ACHN (cell line): ENCODE measurements at places on chromosomes 5 and 9.

DNA sequence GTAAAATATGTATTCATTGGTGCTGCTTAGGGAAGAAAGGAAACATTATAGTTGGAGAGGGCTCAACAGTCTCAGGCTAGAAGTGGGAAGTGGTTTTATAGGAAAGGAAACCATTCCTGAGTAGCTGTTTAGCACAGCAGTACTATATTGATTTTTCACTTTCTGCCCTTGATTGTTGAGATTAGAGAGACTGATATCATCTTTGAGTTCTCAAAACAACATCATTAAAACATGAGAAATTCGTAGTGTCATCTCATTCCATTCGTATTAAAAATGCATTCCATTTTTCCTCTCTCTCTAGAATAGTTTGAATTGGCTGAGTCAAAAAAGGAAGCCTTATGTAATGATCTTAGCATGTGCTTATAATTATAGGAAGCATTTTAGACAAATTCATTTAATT is 14.1 kb downstream of the POLR3G start:
- no peak for DNase-seq

DNA sequence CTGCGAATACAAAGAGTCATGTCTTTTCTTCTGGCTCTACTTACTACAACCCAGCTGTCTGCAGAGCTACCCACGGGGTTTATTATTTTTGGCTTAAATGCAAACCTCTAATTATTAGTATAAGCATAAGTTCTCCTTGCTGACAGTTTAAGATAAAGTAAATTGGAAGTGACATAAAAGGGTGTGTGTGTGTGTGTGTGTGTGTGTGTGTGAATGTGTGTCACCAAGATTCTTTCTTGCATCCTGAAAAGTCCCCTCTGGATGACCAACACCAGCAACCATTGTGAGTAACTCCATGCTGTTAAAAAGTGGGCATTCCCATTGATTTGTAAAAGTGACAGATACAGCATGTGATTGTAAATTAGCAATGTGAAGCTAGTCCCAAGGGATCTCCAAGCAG is 803.8 kb upstream of the ZNF608 start:
- DNase-seq: no peak

DNA sequence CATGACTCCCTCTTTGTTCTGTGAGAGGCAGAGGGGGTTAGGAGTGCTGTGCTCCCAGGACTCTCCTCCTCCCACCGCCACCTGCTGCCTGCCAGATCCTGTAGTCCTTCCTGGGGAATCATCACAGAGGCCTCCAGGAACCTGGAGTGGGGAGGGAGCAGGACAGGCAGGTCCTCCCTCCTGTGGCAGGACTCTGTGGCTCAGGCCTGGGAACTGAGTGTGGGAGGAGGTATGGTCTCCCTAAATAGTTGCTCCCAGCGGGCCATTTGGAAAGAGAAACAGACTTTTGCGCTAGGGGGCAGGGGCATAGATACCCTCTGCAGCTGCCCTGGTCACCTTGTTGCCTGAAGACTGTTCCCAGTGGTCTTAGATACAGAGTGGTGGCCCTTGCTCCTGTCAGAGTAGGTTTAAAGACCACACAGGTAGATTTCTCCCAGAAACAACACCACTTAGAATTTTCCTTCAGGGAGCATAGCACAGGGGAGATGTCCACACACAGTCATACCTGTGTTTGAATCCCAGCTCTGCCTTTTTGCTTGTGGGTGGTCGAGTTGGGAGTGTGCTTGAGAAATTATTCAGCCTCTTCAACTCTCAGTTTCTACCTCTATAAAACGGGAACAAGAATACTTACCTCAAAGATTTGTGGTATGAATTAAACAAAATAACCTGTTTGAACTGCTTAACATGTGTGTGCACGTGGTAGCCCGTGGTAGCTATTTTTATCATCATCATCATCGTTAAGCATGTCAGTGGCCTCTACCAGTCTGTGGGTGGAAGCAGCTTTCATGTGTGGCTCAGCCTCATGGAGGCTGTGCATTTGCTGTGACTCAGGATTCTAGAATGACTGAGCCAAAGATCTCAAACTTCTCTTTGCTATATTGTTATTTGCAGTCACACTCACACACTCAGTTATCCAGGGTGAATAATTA is 55.8 kb downstream of the SLC22A5 start:
- no peak for DNase-seq

GRCh38 chr5:39486361-39486760 is 61.6 kb upstream of the DAB2 start:
- DNase-seq: no peak

DNA sequence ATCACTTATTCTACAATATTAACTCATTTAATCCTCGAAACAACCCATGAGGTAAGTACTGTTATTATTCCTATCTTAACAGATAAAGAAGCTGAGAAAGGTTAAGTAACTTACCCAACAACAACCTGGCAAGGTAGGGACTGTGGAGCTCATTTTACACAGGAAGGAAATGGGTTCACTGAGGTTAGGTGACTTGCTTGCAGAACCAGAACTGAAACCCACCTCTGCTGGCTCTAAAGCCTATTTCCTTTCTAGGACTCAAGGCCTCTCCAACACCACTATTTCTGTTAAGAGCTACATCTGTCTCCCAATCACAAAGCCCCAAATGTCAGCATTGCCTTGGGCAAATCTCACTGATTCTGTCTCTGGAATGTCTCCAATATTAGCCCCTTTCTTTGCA is 38.9 kb upstream of the IFNK start:
- DNase-seq: no peak

GRCh38 chr5:126094991-126095390 is 328.2 kb upstream of the GRAMD2B start:
- no peak for DNase-seq

DNA sequence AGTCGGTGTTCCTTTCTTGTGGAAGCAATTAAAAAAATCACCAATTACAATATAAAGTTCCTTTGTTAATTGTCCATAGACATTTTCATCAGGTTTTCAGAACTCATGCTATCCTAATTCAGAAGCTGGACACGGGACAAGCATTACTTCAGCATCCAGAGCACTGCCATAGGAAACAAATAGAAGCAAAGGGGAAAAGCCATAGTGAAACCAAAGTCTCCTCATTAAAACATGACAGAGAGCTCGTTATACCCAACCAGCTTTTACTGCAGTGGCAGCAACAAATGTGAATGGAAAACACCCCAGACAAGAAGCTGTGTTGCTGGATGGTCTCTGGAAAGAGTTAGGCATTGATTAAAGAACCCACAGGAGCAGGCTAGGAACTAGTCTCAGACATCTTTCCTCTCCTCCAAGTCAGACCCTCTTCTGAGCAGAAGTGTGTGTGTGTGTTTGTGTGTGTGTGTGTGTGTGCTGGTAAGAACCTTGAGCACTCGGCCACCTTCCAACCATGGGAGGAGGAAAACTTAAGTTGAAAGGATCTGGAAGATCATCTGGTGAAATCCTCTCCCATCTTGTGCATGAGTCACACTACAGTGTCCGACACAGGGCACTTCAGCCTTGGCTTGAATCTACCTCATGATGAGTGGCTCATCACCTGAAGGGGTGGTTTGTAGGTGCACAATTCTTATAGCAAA is 162.6 kb upstream of the ADAMTS16 start:
- DNase-seq: no peak

GRCh38 chr9:3492214-3492613 is 33.6 kb downstream of the RFX3 start:
- no peak for DNase-seq

- DNase-seq: no peak
These were observed 40.1 kb downstream of the PRRT1B start for GRCh38 chr9:131585375-131585774.

GRCh38 chr9:130634801-130635200 is 29.6 kb upstream of the PRDM12 start:
- no peak for DNase-seq

DNA sequence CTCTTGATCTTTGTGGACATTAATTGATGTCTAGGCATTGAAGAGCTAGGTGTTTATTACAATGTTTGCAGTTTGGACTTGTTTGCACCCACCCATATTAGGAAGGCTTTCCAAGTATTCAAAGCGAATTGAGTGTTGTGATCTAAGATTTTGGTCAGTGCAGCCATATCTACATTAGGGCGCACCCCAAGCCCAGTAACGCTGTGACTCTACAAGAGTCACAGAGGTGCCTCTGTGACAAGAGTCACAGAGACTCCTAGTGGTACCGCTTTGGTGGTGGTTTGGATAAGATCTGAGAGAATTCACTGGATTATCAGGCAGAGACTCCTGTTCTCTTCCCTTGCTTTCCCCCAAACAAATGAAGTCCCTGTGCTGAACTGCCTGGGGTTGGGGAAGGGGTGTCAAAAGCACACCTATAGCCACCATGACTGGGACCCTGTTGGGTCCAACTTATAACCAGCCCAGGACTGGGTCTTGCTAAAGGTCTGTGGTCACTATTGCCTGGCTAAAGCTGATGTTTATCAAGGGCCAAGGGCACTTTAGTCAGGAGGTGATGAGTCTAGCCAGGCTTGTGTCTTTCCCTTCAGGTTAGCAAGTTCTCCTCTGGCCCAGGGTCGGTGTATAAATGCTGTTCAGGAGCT is 114.1 kb upstream of the RIOK2 start:
- peak; percentile 15 for DNase-seq

DNA sequence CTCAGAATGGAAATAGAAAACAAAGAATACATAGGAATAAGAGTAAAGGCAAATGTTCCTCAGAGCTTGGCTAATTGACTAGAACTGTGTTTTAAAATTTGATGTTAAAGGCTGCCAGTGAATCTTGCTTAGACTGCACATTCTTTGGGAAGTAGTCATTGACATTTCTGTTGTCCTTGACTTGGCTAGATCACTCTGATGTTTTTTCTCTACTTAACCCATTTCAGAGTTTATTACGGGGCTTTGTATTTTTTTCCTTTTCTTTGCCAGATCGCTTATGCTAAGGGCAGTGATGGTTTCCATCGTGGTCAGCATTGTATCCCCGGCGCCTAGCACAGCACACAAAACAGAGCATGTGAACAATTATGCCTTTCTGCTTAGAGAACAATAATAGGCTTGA is 1126.7 kb upstream of the CDH9 start:
- DNase-seq: no peak

GRCh38 chr5:53560028-53560427 is 411 bp upstream of the NDUFS4 start:
- DNase-seq: peak; percentile 1

- DNase-seq: no peak
These were observed 36.9 kb upstream of the ADAMTS16 start for GRCh38 chr5:5103245-5103644.

- peak; percentile 28 for DNase-seq
These were observed 314.5 kb upstream of the TLE4 start for GRCh38 chr9:79257228-79257781.

GRCh38 chr5:14267991-14268708 is 125.0 kb downstream of the TRIO start:
- peak; percentile 61 for DNase-seq

DNA sequence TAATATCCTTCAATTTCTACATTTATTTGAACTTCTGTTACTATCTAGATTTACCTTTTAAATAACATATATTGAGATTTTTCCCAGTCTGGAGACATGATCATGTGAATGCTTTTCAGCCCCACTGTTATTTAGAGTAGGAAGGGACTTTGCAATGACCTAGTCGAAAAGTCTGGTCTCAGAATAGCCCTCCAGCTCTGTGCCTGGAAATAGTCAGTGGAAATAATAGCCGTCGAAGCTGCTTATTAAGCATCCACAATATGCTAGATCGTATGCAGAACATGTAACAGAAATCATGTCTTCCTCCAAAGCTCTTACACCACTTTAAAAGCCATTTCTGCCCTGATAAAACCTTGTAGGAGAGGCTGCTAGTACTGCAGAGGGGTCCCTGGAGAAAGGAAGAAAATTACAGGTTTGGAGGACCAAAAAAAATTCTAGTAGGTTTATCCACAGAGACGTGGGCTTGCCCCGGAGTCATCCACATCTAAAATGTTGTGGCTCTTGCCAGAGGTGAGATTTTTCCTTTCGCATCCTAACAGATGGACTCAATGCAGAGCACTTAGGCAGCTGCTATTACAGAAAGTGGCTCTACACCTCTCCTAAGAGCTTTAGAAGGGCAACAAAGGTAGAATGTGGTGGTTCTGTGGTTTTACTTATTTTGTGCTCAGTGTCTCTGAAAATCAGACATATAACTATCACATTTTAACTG is 2.5 kb upstream of the FGF1 start:
- no peak for DNase-seq

DNA sequence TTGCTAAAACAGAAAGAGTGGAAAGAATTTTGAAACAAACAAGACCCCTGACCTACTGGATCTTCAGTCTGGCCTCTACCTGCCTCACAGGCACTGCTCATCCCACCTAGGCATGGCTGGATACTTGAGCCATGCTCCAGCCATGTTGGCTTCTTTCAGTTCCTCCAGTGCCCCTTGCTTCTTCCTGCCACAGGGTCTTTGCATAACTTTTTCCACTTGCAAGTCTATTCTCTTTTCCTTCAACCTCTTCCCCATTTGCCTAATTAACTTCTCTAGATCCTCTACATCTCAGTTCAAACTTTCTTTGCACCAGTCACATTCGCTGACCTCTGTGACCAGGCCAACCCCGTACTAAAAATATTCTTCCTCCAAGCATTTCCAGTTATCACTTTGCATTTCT is 50.4 kb downstream of the STARD4 start:
- DNase-seq: no peak

DNA sequence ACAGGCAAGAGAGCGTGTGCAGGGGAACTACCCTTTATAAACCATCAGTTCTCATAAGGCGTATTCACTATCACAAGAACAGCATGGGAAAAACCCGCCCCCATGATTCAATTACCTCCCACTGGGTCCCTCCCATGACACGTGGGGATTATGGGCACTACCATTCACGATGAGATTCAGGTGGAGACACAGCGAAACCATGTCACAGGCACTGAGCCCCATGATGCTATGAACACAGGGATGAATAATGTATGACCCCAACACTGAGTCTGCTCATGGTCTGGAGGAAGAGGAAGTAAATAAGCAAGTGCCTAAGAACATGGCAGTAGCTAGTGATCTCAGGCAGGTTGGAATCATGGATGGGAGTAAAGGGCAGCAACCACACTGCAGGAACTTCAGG is 281.0 kb upstream of the ZNF462 start:
- DNase-seq: no peak

DNA sequence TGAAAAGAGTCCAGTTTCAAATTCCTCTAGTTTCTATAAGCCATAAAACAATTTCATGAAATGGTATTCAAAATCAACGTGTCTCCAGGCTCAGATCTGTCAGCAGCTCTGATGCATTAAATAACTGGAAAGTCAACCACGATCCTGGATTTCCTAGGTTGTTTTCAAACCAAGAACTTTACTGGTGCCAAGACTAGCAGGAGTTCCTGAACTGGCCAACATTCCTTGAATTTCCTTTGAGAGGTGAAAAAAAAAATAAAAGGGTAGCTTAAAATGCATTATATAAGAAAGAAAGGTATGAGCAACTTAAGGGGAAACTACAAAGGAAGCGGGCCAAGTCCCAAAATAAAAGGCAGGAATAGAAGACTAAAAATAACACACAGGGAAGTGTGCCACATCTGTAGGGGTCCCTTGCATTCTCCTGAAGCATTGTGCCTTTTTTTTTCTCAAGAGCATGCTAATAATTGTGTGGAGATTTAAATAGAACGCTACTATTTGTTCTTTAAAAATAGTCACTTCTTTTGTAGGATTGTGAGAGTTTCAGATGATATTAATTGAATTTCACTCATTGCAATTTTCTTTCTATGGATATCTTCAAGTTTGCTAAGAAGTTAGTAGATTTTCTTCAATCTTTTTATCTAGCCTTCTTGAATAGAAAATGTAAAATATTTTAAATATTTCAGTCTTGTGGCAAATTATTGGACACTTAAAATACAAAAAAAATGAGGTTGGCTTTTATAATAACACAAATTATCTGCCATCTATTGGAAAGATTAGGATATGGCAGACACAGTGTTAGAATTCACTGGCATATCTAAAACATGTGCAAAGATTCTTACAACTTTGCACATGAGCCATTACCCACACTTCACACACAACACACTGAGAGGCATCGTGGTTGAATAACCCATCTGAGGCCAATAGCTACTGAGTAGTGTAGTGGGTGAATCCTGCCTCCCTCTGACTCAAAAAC is 15.3 kb downstream of the ESM1 start:
- no peak for DNase-seq
